AG20443 (cell line): ENCODE measurements at places on chromosomes 7 and 10.

- no peak for DNase-seq
Measured at GRCh38 chr7:102047167-102047566, 229.7 kb downstream of the CUX1 start.

DNA sequence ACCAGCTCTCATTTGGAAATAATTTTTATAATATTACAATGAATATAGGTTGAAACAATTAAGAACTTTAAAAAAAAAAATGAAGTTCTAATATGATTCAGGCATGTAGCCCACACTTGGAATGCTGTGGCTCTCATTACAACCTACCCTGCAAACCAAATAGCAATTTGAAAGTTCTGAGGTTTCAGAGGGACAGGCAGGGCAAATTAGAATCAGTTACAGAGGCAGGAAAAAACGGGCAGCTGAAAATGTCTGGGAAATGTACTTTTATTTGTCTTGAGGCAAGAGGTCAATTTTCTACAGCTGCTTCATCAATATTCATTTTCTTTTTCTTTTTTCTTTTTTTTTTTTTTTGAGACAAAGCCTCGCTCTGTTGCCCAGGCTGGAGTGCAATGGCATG is 95.3 kb downstream of the PIP4K2A start:
- no peak for DNase-seq

DNA sequence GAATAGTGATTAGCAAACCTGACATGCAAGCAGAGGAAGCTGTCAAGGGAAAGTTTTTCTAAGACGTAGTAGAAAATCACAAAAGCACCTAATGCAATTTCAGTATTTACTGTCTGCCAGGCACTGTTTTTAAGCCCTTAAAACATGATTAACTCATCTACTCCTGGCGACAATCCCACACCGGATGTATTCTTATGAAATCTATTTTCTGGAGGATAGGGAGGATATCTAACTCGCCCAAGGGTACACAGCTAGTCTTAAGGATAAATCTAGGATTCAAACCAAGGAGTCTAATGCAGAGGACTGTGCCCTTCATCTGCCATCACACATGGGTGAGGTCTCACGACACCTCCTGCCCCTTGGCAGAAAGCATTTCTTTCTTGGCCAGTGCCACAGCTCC is 47.8 kb upstream of the FIGNL1 start:
- DNase-seq = peak; percentile 42

- DNase-seq = no peak
Measured at GRCh38 chr10:100970914-100971811, 1.9 kb downstream of the SEMA4G start.

DNA sequence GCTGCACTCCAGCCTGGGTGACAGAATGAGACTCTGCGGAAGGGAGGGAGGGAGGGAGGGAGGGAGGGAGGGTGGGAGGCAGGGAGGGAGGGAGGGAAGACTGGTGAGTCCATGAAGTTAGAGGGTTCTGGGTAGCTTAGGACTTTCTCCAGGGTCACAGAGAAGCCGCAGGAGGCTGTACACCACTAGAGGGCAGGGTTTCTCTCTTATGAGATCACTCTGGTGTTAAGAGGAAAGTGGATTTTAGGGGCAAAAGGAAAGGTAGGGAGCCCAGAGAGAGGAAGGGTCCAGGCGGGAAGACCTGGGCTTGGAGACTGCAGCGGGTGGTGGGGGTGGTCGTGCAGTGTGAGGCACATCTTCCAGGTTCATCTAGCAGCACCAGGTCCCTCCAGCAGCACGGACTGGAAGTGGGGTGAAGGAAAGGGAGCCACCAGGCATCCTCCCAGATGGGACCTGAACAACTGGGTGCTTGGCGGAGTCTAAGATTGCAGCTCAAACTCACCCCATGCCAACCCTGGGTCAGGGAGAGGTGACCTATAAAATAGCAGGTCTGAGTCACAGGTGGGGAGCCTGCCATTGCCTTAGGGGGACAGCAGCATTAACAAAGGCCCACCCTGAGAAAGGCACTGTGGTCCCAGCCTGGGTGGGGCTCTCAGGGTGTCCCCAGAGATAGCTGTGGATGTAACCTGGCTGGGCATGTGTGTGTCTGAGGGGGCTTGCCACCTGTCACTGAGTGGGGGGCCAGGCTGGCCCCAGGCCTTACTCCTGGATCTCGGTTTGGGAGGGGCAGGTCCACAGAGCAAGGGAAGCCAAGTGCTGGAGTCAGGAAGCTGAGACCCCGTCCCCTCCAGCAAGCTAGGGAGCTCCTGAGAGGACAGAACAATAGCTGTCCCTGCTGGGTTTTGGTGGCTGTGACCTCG is 48.5 kb upstream of the SLC29A3 start:
- peak; percentile 83 for DNase-seq

DNA sequence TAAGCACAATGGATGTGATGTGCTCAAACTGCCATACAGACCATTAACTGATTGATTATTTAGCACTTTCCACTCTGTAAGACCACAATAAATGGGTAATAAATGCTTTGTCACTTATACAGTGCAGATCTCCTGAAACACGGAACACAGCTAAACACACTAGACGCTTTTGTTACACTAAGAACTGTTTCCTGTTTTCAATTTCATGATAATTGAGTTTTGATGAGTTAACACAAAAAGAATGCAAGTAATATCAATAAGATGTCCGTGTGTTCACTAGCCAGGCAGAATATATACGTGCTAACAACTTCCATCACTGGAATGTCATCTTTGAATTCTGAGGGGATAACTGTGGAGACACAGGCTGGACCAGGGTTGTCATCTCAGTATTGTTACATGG is 178.8 kb downstream of the SKAP2 start:
- DNase-seq = no peak

DNA sequence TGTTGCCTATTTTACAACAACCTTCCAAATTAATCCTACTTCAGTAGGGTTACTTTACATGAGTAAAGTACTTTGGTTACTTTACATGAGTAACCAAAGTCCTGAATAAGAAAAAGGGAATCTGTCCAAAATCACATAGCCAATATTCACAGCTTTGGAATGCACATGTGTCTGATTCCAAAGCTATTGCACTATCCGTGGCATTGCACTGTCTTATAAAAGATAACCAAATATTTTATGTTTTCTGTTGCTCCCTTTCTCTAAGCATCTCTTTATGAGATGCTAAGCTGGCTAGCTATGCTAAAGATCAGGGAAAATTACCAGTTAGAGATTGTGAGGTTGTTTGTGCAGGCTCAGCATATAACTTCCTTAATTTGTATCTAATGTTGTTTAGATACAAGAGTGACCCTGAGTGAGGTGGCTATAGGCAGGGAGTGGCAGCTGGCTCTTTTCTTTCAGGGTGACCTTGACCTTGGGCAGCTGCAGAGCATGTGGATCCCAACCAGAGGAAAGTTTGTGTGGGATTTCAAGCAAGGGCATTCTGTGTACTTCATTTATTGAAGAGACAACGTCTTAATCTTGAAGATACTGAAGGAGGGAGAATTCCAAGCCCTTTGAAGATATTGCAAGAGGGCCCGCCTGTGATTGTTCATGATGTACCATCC is 366.1 kb upstream of the ANKRD30A start:
- DNase-seq = peak; percentile 87

DNA sequence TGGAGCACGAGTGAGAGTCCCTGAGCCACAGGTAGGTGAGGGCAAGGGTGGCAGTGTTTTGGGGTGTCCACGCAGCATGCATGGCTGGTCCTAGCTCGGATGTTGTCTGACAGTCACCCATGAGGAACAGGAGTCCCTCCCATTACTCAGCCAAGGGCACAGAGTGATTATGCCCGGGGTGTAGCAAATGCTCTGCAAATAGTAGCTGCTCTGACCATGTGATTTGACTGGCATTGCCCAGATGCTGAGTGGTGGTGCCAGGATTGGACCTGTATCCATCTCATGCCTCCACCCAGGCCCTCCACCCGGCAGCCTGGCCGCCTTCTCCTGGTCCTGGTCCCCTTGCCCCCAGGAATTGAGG is 150.8 kb downstream of the GRK5 start:
- DNase-seq = no peak

DNA sequence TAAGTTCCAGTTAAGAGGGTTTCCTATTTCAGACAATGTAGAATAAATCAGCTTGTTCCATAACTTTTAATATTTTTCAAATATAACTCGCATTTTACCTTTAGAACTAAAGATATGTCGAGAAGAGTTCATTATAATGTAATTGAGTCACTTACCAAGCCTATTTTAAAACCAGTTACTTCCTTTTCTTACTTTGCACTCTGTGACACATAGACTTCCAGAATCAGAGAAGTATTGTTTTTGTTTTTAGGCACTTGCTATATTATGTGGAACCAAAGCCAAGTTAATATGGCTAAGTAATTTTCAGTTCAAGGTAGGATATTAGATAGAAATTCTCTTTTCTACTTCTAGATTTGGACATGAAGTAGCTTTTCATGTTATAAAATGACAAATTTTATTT is 182.7 kb upstream of the PRPS1L1 start:
- no peak for DNase-seq

GRCh38 chr10:127882801-127883459 is 9.8 kb downstream of the CLRN3 start:
- DNase-seq = no peak

- peak; percentile 37 for DNase-seq
Measured at GRCh38 chr7:22357311-22358175, 589 bp upstream of the RAPGEF5 start.

- DNase-seq = peak; percentile 49
Measured at GRCh38 chr7:99120501-99120900, 23.4 kb downstream of the SMURF1 start.

- peak; percentile 76 for DNase-seq
Measured at GRCh38 chr10:104255311-104255981, 754 bp downstream of the GSTO1 start.

DNA sequence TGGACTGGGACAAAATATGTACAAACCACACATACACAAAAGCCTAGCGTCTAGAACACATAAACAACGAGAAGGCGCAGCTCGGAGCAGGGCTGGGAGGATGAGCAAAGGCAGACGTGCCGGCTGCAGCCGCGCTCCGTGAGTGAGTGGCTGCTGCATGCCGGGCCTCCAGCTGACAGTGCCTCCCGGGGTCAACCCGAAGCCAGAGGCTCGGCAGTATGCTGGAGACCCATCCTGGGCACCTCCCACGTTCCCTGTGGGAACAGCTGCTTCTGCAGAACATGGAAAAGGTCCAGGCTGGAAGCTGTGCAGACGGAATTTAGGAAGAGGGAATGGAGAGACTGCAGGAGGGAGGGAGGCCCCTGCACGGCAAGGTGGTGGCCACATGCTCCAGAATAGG is 3.6 kb upstream of the GPR146 start:
- DNase-seq = peak; percentile 60

DNA sequence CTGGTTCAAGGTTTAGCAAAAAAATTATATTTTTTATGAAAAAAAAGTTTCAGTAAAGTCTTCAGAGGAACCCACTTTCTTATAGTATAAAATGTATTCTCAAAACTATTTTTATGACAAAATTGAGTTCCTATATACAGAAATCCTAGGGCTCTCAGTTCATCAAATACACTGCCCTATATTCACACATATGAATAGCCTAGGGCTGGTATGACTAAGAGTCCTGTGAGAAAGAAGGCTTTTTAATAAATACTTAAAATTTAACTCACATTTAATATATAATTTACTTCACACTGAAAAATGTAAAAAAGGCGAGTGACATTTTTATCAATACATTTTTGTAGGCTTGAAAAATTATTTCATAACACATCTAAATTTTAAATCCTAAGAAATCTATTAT is 16.6 kb downstream of the CHCHD3 start:
- DNase-seq = no peak

- no peak for DNase-seq
Measured at GRCh38 chr10:106956216-106956915, 208.1 kb downstream of the SORCS1 start.

GRCh38 chr7:37467002-37467401 is 18.3 kb upstream of the ELMO1 start:
- no peak for DNase-seq

DNA sequence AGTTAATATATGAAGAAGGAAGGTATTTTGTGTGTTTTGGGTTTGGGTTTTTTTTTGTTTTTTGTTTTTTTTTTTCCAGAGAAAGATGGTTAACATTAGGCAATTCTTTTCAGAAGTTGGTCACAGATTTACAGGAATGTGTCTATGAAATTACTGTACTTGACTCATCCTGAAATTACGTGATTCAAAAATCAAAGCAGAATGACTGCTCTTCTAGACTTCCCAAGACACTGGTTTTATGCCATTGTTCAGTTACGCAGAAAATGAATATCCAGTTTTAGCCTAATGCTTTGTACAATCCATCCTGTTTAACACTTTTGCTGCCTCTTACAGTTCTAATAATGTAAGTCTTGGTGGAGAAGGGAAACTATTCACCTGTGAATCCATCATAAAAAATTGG is 39.7 kb upstream of the CELF2 start:
- DNase-seq = peak; percentile 68

GRCh38 chr10:65660006-65660405 is 1265.8 kb upstream of the LRRTM3 start:
- no peak for DNase-seq

- no peak for DNase-seq
Measured at GRCh38 chr7:138243836-138244235, 167.6 kb downstream of the AKR1D1 start.

- peak; percentile 11 for DNase-seq
Measured at GRCh38 chr10:100934084-100934659, 21.4 kb downstream of the SLF2 start.

GRCh38 chr10:122056431-122057094 is 67.6 kb downstream of the TACC2 start:
- no peak for DNase-seq

DNA sequence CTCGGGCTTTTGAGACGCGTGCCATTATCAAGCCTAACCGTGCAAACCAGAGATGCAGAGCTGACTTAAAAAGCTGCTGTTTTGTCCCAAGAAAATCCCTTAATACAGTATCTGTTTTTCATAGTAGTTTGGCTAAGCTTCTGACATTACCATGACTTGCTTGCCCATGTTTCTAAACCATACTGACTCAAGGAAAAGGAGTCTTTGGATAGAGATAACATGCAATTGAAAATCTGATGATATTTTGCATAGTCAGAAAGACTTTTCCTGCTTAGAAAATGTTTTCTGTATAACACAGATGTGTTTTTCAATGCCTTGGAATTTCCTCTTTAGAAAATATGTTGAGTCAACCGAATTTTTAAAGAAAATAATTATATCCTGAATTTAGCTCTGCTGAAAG is 21.5 kb upstream of the AKR1E2 start:
- DNase-seq = peak; percentile 43

- DNase-seq = no peak
Measured at GRCh38 chr7:143222782-143223181, 945 bp downstream of the TAS2R40 start.

- DNase-seq = no peak
Measured at GRCh38 chr7:44094883-44095592, 9.1 kb upstream of the AEBP1 start.
